Purkinje cell (primary cell): ENCODE measurements at places on chromosomes 1 and 21. TPM values are rescaled to one million over a fixed set of nuclear protein-coding genes. Genes with fewer than 3 reads are reported as not detected.

DMBX1 gene
- polyA plus RNA-seq = not detected in 2 replicates

FAM163A gene
- not detected in 2 replicates for polyA plus RNA-seq

VHLL gene
- not detected in 2 replicates for polyA plus RNA-seq

GBP1 gene
- 0.74 and 1.7 TPM in 2 replicates for polyA plus RNA-seq

ITLN2 gene
- polyA plus RNA-seq = not detected in 2 replicates

RGS16 gene
- 102 and 163 TPM in 2 replicates for polyA plus RNA-seq

PAX7 gene
- polyA plus RNA-seq = not detected in 2 replicates

FCER1G gene
- 2.9 and 7.6 TPM in 2 replicates for polyA plus RNA-seq

OR2L2 gene
- 0.21 TPM in 1 of 2 replicates, not detected in the other for polyA plus RNA-seq

ARHGAP29 gene
- 3.1 and 4.7 TPM in 2 replicates for polyA plus RNA-seq

IFNAR2 gene
- 2.9 and 11.2 TPM in 2 replicates for polyA plus RNA-seq

PADI2 gene
- polyA plus RNA-seq = 1.3 and 1.5 TPM in 2 replicates

FAM177B gene
- polyA plus RNA-seq = 1.0 and 1.9 TPM in 2 replicates

SPATA17 gene
- polyA plus RNA-seq = 3.4 and 7.4 TPM in 2 replicates

DNM3 gene
- 210 and 223 TPM in 2 replicates for polyA plus RNA-seq

CFHR5 gene
- polyA plus RNA-seq = 0.34 TPM in 1 of 2 replicates, not detected in the other

MACO1 gene
- 8.3 and 11.9 TPM in 2 replicates for polyA plus RNA-seq
